ENCODE measurements at places on chromosomes 5 and 9.

DNA sequence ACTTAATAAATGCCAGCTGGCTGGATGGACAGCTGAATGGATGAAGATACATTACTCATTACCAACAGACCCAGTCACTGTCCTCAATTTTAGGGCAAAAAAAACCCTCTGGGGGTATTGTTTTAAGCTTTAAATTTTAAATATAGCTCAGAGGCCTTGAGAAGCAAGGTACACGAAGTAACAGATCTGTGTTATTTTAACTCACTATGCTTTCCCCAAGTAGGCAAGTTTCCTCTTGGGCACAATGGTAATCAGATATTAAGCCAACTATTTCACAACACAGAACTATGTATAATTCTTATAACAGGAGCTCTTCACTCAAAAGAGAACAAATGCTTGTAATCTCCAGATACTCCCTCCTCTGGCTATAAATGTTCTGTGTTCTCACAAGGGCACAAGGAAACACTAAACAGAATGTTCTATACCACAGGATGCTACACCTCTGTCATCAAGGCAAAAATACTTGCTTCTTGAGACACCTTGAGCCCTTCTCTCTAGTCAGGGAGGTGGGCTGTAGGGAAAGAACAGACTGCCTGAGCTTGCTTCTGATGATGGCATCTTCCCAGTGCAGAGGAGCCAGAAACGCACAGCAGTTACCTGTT is 443.8 kb downstream of the SPOCK1 start:
- no peak for DNase-seq

GRCh38 chr5:147223948-147224791 is 10.7 kb upstream of the STK32A start:
- DNase-seq: no peak

DNA sequence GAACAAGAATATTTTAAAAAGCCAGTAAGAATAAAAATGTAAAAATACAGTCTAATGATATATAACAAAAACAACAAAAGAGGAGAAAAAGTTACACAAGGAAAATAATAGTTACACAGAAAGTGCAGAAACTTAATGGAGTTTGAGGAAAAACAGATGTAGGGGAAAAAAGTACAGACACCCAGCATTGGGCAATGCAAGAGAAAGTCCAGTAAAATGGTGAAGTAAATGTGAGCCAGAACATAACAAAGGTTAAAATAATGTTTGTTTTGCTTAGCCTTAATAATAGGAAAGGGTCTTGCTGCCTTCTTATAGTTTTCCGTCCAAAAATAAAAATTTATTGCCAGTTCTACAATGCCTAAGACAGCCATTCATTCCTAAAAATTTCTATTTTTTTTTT is 364.2 kb downstream of the NNT start:
- no peak for DNase-seq

- no peak for DNase-seq
Measured at GRCh38 chr5:159010661-159011442, 88.9 kb downstream of the EBF1 start.

GRCh38 chr5:74073257-74073656 is 447.3 kb downstream of the ARHGEF28 start:
- DNase-seq: no peak

- peak; percentile 69 for DNase-seq
Measured at GRCh38 chr5:115601701-115602590, at the start of gene TICAM2. TSS of gene TICAM2 (minus strand) at chr5:115602479. CDS start at chr5:115581256, 21,223 bp downstream.

- DNase-seq: no peak
Measured at GRCh38 chr9:137946993-137947392, 69.4 kb downstream of the CACNA1B start.

- no peak for DNase-seq
Measured at GRCh38 chr5:120913396-120913795, 449.3 kb downstream of the PRR16 start.

DNA sequence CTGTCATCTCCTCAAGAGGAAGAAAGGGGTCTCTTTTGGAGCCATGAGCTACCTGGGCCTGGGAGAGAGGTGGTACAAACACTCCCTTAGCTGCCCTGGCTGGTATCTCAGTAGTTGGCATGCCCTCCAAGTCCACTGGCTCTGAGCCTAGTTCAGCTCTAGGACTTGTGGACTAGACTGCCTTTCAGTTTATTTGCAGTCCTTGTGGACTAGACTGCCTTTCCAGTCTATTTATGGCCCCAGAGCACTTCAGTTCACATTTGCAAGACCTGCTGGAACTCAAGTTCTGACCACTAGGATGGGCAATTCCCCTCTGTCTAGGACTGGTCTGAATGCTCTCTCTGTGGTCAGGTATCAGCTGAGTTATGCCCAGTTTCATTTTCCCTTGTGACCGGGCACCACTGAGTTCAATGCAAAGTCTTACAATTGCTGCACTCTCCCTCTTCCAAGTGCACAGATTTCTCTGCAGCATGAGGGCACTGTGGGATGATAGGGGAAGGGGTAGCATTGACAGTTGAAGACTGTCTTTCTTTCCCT is 1019.0 kb downstream of the TAF11L14 start:
- DNase-seq: no peak

- no peak for DNase-seq
Measured at GRCh38 chr5:67065696-67066095, 130.9 kb downstream of the CD180 start.

- no peak for DNase-seq
Measured at GRCh38 chr5:38532165-38532669, 24.2 kb downstream of the LIFR start.
